NCI-H1092 treated with DMSO at 0.1 percent for 48 hours (cell line): ENCODE measurements at places on chromosomes 1 and 21.

DNA sequence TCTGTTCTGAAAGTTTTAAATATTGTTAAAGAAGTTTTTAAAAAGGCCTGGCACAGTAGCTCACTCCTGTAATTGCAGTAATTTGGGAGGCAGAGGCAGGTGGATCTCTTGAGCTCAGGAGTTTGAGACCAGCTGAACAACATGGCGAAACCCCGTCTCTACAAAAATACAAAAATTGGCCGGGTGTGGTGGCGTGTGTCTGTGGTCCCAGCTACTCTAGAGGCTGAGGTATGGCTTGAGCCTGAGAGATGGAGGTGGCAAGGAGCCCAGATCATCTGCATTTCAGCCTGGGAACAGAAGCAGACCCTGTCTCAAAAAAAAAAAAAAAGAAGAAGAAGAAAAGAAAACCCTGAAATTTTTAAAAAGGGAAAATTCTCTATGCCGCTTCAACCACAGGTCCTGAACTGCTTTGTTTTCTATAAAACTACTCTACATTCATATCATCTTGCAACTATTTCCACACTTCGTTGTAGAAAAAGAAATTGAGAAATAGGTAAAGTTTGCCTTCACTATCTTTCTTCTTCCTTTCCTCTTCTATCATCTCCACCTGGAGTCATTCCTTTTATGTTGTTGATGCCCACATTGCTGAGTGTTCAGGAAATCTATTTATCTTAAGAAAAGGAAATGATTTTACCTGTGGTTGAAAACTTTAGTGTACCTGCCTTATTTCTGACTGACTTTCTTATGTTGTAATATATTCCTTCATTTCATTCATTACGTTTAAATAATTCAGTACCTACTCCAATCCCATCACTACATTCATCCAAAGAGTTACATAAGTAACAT is 1.7 kb downstream of the ATP6V1G3 start:
- DNase-seq, result no peak

- no peak for DNase-seq
These were observed 10.3 kb downstream of the GAS5 start for GRCh38 chr1:173857363-173857917.

- no peak for DNase-seq
These were observed 80.6 kb downstream of the RASAL2 start for GRCh38 chr1:178174539-178174938.

- DNase-seq, result no peak
These were observed 496.4 kb downstream of the NPHP4 start for GRCh38 chr1:5495596-5496410.

DNA sequence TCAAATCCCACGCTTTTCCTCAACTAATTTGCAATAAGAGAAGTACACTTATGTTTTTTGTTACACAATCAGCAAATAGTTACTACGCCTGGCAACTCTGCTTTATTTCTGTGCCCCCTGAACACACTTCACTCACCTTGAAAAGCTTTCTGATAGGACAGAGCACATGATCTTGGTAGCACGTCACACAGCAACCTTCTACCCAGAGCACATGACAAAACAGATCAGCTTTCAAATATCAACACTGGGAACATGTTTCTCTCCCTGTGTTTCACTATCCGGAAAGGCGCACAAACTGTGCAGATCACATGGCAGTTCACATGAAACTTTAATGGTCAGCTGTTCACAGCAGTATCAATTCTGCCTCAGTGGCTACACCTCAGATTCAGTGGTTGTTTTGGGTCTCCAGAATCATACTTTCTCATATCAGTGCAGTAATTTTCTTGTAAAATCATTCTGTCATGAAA is 2.2 kb downstream of the SLC19A2 start:
- DNase-seq, result no peak

DNA sequence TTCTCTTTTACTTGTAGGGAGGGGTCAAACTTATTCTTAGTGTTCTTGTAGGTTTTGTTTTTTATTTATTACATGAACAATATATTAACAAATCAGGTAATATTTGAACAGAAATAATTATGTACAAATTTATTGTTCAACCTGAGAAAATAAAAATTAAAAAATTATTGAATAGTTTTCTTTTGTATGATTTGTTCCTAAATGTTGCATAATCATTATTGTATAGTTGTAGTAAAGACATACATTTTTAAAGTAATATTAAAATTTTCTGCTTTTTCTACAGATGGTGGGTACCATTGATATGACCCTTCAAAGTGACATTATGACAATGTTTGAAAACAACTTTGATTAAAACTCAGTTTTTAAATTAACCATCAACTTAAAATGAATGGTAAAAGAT is 15.9 kb upstream of the EPHX4 start:
- DNase-seq, result no peak

DNA sequence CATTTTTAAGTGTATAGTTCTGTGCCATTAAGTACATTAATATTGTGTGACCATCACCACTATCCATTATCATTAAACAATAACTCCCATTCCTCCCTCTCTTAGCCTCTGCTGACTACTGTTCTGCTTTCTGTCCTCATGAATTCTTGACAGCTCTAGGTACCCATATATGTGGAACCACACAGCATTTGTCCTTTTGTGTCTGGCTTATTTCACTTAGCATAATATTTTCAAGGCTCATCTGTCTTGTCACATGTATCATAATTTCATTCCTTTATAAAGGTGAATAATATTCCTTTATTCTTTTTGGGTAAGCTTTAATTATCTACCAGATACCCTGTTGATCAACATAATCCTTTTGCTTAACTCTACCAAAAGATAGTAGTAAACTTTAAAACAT is 47.7 kb downstream of the SPEN start:
- DNase-seq, result no peak

GRCh38 chr1:188590641-188591040 is 1761.9 kb downstream of the PLA2G4A start:
- no peak for DNase-seq

GRCh38 chr1:50633465-50633864 is 210.2 kb upstream of the DMRTA2 start:
- peak; percentile 90 for DNase-seq

GRCh38 chr1:184792450-184792969 is 37.9 kb upstream of the EDEM3 start:
- DNase-seq, result no peak

GRCh38 chr1:89786628-89787214 is 34.1 kb upstream of the LRRC8D start:
- no peak for DNase-seq

DNA sequence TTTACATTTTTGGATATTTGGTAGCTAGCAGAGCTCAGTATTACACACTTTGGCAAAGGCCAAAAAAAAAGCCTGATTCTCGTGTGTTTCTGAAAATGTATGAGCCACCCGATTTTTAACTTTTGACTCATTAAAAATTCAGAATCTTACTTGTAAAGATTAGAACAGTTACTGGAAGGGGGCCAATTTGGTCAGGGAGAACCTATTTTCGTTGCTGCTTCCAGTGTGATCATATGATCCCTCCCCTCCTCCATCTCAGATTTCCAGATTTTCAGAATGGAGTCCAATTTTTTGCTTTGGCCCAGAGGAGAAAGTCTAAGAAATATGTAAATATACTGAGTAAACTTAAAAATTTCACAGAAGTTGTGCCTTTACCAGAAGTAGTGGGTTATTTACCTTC is 3.2 kb upstream of the OR2AK2 start:
- no peak for DNase-seq

GRCh38 chr1:30785181-30785580 is 27.6 kb upstream of the LAPTM5 start:
- DNase-seq, result no peak

DNA sequence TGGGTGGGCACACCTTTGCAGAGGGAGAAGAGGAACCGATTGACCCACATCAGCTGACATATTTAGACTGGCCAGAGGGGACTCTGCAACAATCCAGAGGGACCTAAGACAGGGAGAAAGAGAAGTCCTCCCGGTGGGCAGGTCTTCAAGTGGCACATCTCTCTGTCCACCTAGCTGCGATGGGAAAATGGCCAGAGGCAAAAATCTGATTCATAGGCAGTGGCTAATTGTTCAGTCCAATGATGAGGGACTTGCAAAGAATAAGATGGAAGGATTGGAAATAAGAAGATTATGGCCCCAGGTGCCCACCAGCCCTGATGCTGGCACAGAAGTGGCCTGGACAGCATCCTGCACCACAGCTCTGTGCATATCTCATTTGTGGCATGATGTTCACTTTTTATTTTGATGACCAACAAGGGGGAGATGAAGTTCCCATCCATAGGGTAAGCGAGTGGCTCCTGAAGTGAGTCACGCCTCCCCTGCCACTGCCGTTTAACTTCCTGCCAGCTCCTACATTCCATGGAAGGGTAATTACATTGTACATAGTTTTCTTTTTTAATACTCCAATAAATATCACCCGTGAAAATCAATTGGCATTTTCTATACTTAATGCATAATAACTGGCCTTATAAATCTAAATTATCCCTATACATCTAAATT is 659.6 kb downstream of the MATN1 start:
- no peak for DNase-seq

- DNase-seq, result peak; percentile 50
These were observed 38.9 kb upstream of the ZBTB18 start for GRCh38 chr1:244012202-244012601.

DNA sequence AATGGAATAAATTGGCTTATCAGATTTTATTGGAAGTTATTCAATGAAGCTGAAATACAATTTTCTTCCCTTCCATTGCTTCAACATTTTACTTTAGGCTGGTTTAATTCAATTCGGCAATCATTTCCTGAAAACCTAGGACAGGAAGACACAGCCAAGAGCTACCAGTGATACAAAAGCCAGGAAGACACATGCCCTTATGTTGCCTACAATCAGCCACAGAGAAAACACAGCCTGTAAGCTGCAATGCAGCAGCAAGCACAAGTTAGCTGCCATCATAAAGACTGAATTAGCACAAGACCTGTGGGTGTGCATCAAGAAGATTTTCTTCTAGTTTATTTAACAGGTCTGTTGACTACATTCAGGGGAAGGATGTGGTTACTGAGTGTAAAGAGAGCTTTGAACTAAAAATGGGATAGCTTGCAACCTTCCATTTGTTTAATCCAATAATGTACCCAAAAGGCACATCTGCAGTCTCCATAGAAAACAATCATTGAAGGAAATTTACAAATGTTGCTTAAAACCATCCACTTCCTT is 193.8 kb downstream of the KCNH1 start:
- DNase-seq, result no peak

DNA sequence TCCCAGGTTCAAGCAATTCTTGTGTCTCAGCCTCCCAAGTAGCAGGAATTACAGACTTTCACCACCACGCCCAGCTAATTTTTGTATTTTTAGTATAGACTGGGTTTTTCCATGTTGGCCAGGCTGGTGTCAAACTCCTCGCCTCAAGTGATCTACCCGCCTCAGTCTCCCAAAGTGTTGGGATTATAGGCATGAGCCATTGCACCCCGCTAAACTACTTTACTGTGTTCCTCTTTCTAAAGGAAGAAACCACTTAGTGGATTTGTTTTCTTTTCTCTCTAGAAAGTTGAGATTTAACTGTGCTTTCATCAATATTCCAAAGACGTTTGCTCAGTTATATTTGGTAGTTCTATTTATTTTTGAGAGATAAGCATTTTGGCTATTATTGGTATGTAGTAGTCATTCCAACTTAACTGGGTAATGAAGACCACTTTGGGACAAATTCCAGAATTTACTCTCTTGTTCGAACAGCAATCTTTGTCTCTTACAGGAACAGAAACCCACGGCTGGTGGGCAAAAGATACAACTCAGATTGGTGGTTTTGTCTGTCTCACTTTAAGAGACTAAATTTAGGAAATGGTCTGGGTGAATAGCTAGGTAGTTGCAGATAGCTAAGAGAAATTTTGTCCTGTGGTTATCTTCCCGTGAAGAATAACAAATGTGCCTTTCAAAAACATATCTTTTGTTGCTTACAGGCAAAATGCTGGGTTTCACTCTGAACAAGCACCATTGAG is 103.5 kb upstream of the CD55 start:
- DNase-seq, result no peak

GRCh38 chr1:30976143-30976542 is 67.6 kb upstream of the SDC3 start:
- no peak for DNase-seq

- no peak for DNase-seq
These were observed 151.2 kb downstream of the OMA1 start for GRCh38 chr1:58395355-58395754.

DNA sequence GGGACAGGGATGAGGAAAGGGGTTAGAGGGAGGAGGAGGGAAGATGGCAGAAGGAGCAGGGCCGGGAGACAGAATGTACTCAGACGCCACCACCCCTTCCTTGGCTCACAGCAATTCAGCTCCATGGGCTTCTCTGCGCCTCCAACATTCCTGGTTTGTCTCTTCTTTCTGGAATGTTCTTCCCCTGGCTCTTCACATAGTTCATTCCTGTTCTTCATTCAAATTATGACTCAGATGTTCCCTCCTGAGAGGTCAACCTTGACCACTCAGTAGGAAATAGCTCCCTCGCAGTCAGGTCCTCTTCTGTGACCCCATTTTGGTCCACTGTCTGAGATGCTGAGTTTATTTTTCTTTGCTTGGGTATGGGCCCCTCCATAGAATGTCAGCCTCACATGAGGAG is 203.2 kb downstream of the C1orf94 start:
- DNase-seq, result no peak

DNA sequence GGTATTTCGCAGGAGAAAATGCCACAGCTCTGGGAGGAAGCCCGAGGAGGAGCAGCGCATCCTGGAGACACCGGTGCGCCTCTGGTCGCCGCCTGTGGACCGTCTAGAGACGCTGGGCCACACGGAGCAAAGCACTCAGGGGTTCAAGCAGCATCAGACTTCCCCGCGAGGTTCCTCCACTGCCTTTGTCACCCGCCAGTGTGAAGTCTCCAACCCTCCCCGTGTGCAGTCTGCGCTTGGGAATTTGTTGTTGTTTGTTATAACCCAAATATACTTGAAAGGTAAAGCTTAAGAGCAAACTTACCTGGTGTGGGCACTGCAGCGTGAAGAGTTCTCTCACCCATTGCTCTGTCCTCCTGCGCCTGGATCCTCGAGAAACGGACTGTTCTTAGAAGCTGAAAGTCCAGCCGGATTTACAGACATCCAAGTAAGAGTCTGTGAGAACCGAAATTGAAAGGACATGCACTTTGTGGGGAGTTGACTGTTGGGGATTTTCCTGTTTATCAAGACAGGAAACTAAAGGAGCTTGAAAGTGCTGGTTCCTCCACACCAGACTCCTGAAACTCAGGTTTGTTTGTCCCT is at the start of gene GBP4:
GBP4 (minus strand) TSS at position 452 of the 582 bp plus-strand sequence; CDS start at position 344, 108 bp downstream.
- no peak for DNase-seq

- DNase-seq, result no peak
These were observed 9.4 kb downstream of the PRDM16 start for GRCh38 chr1:3078430-3078861.

- DNase-seq, result no peak
These were observed 52.8 kb downstream of the TOMM20 start for GRCh38 chr1:235075777-235076308.
